ENCODE measurements at places on chromosomes 2 and 18.
A peak's percentile ranks its signal among the peaks of the same experiment; 100 is the strongest.

DNA sequence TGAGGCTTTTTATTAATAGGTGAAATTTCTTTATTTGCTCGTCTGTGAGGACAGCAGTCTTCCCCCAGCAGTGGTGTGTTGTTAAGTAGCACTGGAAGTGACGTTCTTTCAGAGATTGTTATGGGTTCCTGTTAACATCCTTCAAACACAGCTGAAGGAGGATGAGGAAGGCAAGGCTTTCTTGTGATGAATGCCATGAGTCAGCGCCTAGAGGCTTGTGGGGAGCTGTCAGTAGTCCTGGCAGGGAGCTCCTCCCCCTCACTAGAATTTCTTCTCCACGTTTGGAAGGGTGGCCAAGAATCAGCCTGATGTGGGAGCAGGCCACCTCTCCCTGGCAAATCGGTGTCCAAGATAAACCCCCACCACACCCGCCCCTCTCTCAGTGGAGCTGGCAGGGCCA lies 113.2 kb downstream of the ARHGEF4 start:
- no peak for DNase-seq

DNA sequence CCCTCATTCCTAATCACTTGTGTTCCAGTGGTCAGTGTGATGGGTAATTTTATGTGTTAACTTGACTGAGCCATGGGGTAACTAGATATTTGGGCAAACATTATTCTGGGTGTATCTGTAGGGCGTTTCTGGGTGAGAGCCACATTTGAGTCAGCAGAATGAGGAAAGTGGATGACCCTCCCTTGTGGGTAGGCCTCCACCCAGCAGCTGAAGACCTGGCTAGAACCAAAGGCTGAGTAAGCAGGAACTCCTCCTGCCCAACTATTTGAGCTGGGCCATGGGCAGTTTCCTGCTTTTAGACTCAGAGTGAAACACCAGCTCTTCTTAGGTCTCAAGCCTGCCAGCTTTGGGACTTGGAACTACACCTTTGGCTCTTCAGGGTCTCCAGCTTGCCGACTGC lies 141.8 kb downstream of the ACKR3 start:
- no peak for DNase-seq

GRCh38 chr2:100207411-100207885 lies 65.1 kb upstream of the AFF3 start:
- DNase-seq = no peak

GRCh38 chr2:239903803-239904202 lies 121.3 kb downstream of the NDUFA10 start:
- DNase-seq = no peak

GRCh38 chr2:168913495-168913894 lies 12.4 kb downstream of the G6PC2 start:
- DNase-seq = no peak

DNA sequence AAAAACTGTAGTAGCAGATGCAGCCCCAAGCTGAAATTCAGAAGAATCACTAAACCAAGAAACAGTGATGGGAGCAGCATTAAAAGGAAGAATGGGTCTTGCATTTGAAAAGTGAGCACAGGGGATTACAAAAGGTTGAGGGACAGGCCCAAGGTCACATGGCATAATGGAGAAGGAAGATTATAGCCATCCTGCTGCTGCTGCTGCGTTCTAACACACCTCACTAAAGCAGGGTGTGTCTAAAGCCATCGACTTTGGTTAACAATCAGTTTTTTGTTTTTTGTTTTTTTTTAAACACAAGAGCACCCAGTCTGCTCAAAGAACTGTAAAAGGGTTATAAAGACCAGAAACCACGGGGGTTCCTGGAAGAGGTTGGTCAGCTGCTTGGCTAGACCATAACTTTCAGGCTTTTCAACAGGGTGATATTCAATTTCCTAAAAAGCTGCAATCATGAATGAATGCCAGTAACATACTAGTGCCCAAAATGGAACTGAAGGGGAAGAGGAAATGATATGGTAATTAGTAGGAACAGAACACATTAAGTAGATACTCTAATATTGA lies 102.6 kb downstream of the MYO5B start:
- no peak for DNase-seq

DNA sequence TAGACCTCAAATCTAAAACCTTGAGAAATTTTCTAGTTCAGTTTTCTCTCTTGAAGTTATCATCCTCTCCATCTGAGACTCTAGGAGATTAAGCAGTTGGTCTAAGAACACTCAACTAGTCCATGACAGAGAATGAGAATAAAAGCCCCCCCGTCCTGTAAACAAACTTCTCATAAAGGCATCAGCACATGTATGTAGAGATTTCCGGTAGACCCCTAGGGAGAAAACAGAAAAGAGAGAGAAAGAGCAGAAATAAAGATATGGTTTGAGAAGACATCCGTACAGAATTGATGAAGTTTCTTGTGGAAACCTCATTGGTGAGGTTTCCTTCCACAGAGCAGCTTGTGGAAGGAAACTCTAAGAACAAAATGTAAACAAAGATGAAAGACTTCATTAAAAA lies 3.2 kb upstream of the GPR155 start:
- no peak for DNase-seq

DNA sequence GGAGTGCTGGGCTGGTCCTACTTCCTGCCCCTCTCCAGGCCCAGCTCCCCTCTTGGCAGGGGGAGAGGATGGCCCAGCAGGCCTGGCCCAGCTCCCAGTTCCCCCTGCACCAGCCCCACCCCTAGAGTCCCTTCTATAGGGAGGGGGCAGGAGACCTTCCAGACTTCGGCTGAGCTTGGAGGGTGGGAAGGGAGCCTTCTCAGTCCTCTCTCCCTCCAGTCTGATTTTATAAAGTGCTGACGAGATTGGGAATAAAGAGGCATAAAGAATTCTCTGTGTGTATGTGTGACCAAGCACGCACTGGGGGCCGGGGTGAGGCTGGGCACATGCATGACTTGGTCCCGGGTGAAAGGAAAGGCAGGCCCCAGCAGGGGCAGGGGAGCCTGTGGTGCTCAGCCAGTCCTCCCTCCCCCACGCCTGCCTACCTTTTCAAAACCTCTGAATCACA lies 5.1 kb downstream of the CHPF start:
- DNase-seq = peak; percentile 44

- no peak for DNase-seq
Observed at GRCh38 chr2:17199741-17200140, 318.5 kb downstream of the RAD51AP2 start.

DNA sequence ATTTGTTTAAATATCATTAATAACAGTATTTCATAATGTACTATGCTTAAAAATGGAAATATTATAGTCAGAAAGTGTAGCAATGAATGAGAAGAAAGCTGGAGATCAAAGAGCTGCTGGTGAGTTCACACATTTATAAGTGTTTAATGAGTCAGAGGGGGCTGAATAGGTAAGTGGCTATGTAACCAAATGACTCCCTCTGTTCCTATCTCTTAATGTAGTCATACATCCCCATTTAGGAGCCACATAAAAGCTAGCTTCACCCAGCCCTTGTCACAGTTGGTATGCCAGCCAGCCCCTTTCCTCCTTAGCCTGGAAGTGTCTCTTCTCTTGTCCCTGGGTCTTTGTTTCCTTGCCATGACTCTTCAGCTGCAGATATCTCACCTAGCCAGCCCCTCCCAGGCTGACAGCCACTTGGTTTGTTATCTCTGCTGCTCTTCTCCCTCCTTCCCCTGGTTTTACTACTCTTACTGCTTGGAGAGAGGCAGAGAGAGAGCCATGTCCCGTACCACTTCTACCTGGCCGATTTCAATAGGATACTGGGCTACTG lies 438.6 kb upstream of the HNMT start:
- DNase-seq = no peak

DNA sequence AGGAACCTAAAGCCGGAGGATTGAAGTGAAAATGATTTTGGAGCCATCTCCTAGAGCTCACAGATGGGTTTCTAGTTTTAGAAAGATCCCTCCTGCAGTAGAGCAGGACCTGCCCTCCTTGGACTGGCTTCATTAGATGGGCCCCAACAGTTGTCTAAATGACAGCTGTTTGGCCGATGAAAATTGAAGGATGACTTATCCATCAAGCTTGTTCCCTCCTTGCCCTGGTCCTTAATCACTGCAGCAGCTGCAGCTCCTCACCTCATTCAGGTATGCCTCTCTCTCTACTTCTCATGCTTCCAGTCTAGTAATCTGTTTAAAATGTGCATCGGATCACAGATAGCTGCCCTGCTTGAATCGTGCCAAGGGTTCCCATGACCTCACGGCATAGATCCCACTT lies 677.6 kb downstream of the BCL11A start:
- no peak for DNase-seq

GRCh38 chr2:56666777-56667176 lies 483.0 kb downstream of the CCDC85A start:
- DNase-seq = no peak

- no peak for DNase-seq
Observed at GRCh38 chr18:70374154-70374553, 85.3 kb downstream of the SOCS6 start.

DNA sequence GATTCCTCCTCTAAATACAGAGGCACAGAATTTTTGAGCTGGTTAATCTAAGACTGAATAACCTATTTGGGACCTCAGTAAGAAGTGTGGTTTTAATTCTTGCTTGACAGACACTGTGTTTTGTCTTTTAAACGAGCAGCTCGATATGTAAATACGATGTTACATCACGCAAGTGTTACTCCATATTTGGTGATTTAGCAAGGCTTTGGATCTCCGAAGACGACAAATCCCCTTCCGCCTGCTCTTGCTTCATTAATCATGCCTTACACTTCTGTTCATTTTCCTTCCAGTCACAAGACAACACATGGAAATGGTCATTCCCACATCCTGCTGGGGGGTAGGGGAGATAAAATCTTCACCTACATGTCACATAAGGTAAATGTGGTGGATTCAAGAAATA lies 9.4 kb downstream of the BCL11A start:
- no peak for DNase-seq

DNA sequence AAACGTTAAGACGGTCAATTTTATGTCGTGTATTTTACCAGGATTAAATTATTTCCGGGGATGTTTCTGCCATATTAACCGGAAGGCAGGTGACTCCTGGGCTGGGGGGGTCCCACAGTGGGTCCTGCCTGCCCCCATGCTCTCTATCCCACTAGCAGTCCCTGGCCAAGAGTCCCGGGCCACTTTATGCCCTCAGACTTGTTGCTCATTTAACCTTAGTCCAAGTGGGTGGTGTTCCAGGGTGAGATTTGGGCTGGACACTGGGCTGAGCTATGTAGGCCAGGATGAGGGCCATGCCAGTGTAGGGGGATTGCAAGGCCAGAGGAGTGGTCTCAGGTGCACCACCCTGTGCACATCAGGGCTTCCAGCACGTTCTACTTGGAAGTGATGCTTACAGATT lies 24.1 kb downstream of the TWIST2 start:
- DNase-seq = no peak

DNA sequence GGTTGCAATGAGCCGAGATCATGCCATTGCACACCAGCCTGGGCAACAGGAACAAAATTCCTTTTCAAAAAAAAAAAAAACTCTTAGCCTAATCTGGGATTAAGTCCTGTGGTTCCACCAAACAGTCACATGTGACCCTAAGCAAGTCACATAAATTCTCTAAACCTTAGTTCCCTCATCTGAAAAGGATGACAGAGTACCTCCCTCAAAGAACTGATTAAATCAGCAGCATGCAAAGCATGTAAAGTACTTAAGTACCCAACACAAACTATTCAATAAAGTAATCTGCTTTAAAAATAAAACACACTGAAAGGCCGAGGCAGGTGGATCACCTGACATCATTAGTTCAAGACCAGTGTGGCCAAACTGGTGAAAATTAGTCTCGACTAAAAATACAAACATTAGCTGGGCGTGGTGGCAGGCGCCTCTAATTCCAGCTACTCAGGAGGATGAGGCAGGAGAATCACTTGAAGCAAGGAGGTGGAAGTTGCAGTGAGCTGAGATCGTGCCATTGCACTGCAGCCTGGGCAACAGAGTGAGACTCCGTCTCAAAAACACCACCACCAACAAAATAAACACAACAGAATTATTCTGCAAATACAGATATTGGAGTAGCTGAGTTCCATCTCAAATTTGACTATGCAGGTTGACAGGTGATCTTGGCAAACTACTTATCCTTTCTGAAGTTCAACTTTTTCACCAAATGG lies 7.0 kb downstream of the USP34 start:
- DNase-seq = no peak

GRCh38 chr18:49763590-49763989 lies 49.7 kb downstream of the ACAA2 start:
- DNase-seq = no peak

DNA sequence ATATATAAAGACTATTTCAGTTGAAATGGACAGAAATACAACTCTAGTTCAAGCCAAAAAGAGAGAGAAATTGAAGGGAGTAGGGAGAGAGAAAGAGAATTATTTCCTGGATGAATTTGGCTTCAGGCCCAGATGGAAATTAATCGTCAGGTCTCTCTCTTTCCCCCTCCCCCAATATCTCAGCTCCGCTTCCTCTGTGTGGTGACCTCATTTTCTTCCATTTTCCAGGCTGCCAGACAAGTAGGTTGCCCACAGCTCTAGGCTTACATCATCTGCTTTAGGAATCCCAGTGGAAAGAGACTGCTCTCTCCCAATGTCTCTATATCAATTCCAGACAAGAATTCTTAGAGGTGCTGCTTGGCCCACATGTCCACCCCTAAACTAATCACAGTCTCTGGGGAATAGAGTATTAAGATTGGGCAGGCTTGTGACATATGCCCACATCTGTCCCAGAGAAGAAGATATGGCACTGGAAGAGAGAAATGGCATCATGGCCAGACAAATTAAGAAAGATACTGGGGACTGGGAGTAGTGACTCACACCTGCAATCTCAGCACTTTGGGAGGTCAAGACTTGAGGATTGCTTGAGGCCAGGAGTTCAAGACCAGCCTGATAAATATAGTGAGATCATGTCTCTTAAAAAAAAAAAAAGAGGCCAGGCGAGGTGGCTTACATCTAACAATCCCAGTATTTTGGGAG lies 37.2 kb upstream of the CFAP36 start:
- no peak for DNase-seq

- no peak for DNase-seq
Observed at GRCh38 chr18:6943143-6943542, 174.5 kb downstream of the LAMA1 start.

DNA sequence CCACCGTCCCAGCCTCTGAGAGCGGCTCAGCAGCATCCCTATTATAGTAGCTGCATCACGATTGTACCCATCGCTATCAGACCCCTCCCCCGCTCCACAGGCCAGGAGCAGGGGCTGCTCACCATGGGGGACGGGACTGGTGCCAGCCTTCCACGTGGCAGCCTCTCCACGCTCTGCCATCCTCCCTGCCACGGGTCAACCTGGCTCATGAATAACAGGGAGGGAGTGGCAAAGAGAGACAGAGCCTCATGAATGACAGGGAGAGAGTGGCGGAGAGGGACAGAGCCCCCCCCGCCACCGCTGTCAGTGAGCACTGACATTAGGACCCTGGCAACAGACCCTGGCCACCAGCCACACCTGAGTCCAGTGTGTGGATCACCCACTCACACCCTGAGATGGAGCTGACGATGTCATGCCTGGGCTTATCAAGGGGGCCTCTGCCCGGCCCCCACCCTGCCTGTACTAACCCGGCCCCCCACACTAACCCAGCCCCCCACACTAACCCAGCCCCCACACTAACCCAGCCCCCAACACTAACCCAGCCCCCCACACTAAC lies 16.9 kb downstream of the CROCC2 start:
- DNase-seq = no peak

GRCh38 chr2:1685078-1685956 lies 59.0 kb downstream of the PXDN start:
- DNase-seq = no peak

- no peak for DNase-seq
Observed at GRCh38 chr2:60252581-60253150, 300.8 kb downstream of the BCL11A start.
